ENCODE measurements at places on chromosomes 3 and 15.

DNA sequence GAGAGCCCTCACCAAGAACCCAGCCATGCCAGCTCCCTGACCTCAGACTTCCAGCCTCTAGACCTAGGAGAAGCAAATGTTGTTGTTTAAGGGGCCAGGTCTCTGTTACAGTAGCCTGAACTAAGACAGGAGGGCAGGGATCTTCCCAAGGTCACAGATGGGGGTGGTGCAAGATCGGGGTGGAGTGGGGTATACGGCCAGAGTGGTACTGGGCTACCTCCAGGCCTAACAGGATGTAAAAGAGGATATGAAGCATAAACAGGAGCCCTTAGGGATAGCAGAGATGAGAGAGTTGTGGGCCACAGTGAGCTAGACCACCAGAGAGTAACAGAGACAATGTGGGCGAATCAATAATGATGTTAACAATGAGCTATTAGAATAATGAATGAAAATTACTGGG lies 82.9 kb downstream of the TOP2B start:
- DNase-seq, result no peak

DNA sequence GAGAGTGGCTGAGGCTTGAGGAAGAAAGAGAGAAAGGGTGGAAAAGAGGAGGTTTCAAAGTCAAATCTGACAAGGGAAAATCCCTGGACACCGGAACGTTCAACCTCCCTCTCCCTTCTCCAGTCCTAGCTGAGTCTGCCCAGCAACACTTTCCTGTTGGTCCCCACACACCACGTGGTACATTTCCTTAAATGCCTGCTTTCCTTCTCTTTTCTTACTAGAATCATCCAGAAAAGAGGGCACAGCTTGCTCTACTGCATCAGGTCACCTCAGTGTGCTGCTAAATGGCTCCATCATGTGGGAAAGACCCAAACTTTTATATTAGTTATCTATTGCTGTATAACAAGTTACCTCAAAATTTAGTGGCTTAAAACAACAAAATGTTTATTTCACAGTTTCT lies 181.2 kb downstream of the NECTIN3 start:
- no peak for DNase-seq

- DNase-seq, result no peak
These were observed 9.8 kb upstream of the SEMA4B start for GRCh38 chr15:90191344-90191687.

DNA sequence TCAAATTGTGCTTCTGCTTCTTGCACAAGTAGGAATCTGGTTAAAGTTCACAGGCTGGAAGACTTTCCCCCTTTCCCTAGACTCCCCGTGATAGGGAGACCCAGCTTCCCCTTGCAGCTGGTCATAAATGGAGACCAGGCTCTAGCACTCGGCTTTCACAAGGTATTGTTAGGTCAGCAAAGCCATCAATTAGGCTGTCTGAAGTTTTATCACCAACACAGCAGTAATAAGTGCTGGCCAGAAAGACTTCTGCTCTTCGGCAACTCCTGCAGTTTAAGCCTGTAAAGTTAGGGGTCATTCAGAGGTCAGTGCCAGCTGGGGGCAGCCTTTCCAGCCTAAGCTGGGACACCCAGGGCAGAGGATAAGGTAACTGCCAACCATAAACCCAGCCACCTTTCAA lies 203.4 kb downstream of the MEIS2 start:
- DNase-seq, result no peak

DNA sequence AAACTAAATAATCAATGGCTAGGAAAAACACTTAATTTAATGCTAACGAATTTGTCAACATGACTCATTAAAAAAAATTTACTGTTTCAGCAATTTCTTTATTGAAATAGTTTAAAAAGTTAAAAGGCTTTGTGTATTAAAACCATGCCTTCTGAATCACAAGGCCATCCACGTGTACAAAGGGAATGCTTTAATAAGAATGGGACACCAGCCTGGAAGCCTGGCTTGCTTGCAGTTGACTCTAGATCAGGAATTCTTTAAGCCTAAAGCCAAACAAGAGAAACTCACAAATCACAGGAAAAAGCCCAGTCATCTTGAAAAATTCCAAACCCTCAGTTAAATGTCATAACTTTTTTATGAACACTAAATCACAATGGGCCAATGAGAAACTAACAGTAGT lies 137.6 kb downstream of the PEAK1 start:
- no peak for DNase-seq

- DNase-seq, result peak; percentile 46
These were observed 38.7 kb downstream of the GUCA1C start for GRCh38 chr3:108914774-108915641.

- no peak for DNase-seq
These were observed 27.2 kb upstream of the DAZL start for GRCh38 chr3:16632395-16632794.

- no peak for DNase-seq
These were observed 353.4 kb downstream of the FOXP1 start for GRCh38 chr3:71229905-71230657.

GRCh38 chr3:140384876-140385275 lies 293.0 kb upstream of the TRIM42 start:
- no peak for DNase-seq

- no peak for DNase-seq
These were observed 64.7 kb upstream of the PROK2 start for GRCh38 chr3:71849681-71850080.

- DNase-seq, result no peak
These were observed 40.9 kb downstream of the CRTC3 start for GRCh38 chr15:90570643-90571042.

DNA sequence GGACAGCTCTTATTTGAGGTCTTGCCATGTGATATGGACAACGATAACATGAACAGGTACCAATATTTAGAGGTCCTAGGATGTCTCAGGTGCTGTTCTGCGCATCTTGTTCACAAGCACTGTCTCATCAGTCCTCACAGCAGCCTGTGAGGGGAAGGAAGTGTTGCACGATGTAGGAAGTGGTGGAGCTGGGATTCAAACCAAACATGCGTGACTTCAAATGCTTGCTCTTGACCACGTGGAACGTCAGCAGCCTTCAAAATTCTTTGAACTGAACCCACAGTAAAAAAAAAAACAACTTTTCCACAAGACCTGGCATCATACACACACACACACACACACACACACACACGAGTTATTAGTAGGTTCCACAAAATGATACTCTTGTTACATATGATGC lies 153.4 kb upstream of the SMAD3 start:
- DNase-seq, result peak; percentile 27

DNA sequence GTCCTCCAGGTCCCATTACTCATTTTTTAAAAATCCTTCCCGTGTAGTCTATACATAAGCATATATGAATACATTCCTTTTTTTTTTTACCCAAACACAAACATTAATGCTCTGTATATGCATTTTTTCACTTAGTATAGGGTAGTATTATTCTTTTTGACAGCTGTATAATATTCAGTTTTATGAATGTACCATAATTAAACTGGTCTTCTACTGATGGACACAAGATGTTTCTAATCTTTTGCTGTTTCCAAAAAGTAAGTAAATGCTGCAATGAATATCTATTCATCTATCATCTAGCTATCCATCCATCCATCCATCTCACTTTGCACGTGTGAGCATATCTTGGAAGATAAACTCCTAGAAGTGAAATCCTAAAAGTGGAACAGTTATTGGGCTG lies 110.8 kb downstream of the IGF2BP2 start:
- DNase-seq, result no peak

DNA sequence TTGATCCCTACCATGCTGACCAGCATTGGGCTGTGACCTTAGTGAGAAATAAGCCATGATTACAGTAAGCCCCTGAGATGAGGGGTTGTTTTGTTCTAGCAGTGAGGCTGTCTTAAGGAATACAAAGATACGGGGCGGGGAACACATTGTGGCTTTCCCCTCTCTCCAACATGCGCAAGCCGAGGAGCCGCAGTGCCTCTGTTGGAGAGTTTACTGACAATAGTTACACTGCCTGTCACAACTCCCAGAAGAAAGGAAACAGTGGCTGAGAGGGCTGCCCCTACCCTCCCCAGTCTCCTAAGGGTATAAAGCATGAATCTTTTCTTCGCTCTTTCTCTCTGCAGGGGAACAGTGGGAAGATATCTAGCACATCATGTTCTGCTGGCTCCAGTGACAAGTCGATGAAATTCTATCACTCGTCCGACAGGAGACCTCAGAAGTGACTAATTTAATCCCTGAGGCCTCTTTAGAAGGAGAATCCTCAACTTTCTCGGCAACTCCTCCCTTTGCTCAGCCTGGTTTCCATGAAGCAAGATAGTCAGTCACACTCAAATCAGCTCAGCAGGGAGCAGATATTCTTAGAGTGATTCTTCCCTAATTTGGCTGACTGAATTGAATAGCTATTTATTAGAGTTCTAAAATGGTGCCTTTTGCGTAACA lies 409.0 kb upstream of the PROK2 start:
- no peak for DNase-seq

GRCh38 chr3:89419647-89420241 lies 312.3 kb downstream of the EPHA3 start:
- DNase-seq, result no peak

DNA sequence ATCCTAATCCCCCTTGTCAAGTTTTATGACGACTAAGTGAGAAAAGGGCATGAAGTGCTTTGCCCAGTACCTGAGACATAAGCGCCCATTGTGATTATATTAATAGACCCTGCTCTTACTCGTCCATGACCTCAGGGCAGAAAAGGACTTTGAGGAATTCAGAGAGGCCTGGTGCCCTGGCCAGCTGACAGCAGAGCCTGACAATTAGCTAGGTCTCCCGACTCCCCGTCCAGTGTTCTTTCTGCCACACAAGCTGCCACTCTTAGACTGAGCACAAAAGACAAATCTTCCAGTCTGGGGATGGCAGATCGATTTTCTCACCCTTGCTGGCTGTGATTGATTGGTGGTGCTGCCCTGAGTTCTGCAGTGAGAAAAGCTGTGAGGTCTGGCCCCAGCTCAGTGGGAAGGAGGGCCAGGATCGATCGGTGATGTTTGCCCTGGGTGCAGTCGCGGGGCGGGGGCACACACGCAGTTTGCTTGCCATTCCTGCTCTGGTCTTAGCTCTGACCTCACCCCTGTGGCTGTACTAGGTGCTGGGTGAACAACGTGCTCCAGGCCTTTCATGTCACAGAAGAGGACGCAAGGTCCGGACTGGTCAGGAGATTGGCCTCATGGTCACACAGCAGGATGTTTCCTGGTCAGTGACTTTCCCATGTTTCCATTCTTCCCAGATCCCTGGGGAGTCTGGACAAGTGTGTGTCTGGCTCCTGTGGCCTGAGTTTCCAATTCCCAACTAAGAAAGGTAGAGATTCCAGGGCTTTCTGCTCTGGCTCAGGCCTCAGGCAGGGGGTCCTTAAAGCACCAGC lies 67.4 kb upstream of the TLE3 start:
- DNase-seq, result no peak

DNA sequence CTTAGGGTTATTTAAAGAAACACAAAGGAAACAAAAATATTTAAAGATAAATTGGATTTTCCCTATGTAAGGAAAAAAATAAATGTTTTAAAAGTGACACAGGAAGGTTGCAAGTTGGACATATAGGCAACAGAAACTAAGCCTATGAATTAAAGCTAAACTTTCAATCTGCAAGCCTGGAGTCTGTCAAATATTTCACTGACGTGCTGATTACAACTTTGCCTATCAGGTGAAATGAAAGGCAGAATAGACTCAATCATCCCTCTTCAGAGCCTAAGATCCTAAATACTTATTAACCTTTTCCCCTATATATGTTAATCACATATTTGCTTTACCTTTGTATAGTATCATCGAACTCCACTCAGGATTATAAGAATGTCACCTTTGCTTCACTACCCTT lies 1068.0 kb upstream of the ALCAM start:
- no peak for DNase-seq

- DNase-seq, result no peak
These were observed 104.9 kb downstream of the TPRG1 start for GRCh38 chr3:189276444-189277219.

DNA sequence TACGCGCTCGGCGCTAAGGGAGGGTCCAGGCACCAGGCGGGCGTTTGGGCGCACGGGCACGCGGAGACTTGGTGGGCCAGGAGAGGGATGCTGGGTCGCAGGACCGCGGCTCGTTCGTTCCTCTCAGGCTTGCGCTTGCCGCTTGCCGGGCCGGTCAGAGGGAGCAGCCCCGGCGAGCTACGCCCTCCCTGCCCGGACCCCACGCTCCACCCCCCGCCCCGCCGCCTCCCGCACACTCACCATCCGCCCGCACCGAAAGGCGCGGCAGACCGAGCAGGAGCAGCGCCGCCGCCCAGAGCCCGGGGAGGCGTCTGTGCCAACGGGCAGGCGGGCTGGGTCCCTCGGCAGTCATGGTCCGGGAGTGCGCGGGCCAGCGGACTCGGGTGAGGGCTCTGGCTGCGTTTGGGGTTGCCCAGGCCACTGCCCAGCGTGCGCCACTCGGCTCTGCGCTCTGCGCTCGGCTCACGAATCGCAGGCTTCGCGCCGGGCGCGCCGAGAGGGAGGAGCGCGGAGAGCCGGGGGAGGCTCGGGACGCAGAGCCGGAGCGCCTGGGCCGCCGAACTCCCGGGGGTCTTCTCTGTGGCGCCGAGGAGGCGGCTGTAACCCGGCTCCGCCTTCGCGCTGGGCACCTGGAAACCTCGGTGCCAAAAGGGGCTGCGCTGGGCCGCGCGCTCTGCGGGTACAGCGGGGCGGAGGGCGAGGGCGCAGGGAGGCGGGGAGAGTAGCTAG lies at the start of gene SUSD5:
SUSD5 (minus strand) TSS at position 365 of the 729 bp plus-strand sequence; CDS start at position 352, 13 bp downstream.
- DNase-seq, result no peak

- DNase-seq, result no peak
These were observed 44.8 kb upstream of the MAP3K13 start for GRCh38 chr3:185318141-185318540.

DNA sequence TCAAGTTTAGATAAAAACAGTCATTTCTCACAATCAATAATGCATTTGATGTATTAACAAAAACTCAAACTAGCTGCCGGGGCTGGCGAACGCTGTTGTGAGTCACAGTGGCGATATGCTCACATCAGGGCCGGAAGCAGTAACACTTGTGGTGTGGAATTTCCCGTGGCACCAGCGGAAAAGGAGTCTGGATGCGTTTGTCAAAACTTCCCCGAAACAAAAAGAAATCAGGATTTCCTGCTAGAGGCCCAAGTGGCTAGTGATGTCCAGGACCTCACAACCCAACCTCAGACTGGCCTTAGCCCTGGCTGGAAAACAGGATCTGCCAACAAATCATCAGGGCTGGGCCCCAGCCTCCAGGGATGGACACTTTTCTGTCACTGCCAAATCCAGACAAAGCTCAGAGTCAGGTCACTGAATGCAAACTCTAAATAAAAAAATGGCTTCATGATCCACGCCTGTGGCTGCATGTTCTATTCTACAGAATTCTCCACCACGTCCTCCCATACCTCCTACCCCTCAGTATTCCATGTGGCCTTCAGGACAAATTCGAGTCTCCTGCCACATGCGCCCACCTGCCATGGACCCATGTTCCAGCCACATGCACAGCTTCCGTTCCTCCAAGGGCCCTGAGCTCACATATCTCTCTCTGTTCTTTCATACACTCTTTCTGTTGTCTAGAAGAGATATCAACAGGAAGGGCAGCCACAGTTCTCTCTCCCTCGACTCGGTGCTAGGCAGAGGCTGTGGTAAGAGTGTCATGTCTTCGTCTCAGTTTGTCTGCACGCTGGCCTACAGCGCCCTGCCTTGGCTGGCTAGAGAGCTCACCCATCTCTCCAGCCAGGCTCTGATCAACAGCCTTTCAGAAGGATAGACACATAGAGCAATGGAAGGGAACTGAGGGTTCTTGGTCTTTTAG lies 35.4 kb downstream of the EHD4 start:
- DNase-seq, result peak; percentile 82

GRCh38 chr3:182622241-182622545 lies 171.1 kb upstream of the ATP11B start:
- no peak for DNase-seq
